ENCODE measurements at places on chromosomes 5 and 9.

GRCh38 chr9:133779081-133779480 is 40.9 kb upstream of the SARDH start:
- no peak for DNase-seq

DNA sequence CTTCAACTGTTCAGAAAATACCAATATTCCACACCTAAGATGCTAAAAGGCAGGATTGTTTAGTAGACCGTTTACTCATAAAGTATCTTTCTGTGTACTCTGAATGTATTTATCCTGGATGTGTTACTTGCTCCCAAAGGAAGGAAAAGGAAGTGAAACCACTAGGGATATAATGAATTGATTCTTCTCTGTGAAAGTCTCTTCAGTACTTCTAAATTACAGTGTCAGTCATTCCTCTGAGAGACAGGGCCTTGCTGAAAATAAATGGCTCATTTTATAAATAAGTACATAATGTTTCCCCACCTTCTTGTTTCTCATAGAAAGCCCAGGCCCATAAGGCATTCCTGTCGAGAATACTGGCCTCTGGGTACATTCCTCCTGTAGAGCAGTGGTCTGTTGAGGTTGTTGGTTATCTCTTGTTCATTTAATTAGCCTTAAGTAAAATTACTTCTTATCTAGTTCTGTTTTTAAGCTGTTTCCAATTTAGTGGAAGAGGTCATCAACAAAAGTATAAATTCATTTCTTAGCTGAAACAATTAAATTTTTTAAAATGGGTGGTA is 1.6 kb downstream of the HAPLN1 start:
- DNase-seq = no peak

DNA sequence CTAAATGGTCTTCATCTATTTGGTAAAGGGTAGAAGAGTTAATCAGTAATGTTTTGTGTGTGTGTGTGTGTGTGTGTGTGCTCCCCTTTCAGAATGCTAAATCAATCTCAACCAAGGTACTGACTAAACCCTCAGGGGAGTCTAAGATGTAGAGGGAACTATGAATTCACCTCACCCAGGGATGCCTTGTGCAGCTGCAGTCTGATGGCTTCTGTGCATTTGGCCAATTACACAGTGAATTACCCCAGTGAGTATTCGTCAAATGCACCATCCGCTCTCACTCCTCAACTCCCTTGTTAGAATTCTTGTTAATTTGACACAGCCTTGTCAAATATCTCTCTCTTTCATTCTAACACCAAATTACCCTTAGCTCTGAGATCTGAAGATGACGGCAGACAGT is 234.6 kb downstream of the GABRB2 start:
- DNase-seq = no peak

DNA sequence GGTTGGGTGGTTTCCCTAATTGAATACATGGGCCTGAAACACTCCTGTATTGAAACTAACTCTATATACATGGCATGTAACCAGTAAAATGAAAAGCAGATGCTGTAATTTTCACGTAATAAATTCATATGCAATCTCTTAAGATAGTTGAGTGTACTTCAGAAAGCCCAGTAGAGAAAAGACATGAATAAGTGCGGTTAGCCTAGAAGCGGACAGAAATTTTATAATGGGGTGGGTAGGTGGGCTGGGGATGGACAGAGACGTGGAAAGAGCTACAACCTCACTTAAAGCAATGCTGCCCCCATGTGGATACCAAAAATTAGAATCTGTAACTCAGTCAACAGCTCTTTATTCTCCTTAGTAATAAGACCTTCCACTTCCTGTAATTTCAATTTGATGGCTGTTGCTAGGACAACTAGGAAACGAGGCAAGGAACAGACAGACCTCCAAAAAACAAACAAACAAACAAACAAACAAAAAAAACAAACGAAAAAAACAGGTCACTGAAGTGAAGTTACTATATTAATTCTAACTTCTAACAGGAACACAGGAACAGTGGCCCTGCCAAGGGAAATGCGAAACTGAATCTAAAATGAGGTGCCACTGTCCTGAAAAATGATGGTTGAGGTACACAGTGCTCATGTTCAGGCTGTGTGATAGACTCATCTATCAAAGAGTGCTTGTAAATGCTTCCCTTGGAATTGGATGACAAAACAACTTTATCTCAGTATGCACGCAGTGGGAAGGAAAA is 103.4 kb upstream of the GNA14 start:
- DNase-seq = peak; percentile 32

GRCh38 chr9:17472126-17472525 is 106.7 kb upstream of the SH3GL2 start:
- no peak for DNase-seq

- DNase-seq = no peak
Measured at GRCh38 chr5:109880907-109881685, 191.4 kb downstream of the MAN2A1 start.

DNA sequence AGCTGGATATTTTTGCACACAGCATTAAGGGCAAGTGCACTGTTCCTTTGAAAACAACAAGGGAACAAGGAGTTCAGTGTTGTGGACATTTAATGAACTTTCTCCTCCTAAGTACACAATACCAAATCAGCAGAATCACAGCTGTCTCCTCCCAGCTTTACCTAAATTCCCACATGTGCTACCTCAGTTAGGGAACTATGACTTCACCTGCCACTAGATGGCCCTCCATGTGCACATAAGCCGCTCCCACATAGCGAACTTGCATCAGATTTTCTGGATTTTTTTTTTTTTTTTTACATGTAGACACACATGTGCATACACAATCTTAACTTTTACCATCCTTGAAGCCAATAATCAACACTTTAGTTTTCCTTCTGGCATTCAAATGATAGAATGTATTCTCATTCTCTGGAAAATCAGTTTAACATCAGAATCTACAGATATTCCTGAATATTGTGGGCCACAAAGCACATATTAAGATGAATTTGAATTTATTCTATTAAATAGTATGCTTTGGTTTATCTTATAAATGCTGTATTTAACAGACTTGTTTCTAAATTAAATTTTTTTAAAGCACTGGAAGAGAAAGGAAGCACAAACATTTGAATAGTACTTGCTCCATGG is 123.6 kb downstream of the PALM2AKAP2 start:
- no peak for DNase-seq

- DNase-seq = peak; percentile 18
Measured at GRCh38 chr9:31372799-31373587, 1011.5 kb upstream of the ACO1 start.

GRCh38 chr9:114170771-114171461 is 15.6 kb downstream of the COL27A1 start:
- no peak for DNase-seq

- no peak for DNase-seq
Measured at GRCh38 chr9:113650207-113651131, 186.9 kb downstream of the RGS3 start.

GRCh38 chr9:37995348-37995737 is 73.7 kb downstream of the SHB start:
- DNase-seq = no peak

DNA sequence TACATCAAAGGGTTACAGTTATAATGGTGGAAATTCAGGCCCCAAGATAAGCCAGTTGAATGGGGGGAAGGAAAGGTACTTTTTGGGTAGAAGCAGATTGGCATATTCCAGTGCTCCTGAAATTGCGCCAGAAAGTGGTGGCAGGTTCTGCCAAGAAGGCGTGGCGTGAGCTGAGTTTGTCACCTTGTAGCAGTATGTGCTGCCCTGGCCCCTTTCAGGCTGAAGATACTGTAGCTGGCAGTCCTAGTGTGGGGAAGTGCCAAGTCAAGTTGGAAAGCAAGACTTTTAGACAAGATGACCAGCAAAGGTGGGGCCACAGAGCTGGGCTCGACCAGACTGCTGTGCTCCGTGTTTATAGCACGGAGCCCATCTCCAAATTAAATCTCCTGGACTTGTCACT is 133.6 kb upstream of the GLRA1 start:
- DNase-seq = no peak

DNA sequence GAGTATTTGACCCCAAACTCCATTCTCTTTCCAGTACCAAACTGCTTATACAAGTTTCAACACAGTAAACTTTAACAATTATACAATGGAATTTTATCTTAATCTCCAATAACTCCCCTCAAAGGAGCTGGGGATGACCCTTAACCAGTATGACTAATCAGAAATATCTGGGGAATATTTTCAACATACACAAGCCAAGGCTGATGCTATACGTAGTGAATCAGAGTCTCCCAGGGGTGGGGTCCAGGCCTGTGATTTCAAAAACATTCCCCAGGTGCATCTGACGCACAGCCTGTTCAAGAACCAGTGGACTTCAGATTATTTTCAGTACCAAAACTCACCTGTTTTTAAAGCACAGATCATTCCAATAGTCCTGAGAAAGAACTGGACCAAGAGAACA is 11.8 kb upstream of the SEMA5A start:
- DNase-seq = no peak

DNA sequence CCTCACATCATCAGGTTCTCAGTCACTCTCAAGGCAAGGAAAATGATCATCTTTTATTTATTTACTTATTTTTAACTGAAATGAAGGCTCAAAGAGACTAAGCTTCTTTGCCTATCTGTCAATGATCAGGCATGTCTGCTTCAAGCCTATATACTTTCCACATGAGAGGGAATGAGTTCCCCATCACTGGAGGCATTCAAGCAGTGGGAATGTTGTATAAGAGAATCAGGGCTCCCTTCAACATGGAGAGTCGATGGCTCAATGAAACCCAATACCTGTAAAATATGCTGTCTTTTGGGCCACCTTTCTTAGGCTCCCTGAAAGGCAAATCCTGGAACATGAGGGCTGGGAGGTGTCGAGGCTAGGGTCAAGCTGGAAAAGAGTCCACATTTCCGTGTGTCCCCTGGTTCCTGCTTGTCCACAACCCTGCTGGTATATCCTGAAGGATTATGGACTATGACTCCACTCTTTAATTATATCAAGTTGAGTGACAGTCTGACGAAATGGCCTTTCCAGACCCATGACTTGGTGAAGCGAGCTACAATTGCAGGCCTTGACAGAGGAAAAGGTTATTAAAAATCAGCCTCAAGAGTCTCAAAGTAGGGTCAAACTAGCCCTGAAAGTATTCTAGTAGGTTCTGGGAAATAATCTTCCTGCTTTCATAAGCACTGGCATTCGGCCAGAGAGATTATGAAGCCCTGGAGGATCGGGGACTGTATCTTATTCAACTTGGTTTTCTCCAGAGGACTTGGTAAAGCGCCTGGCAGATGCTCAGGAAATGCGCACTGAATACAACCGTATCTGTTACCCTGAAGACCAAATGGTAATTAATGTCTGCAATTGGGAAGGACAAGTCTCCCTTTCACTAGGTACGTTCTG is 145.9 kb upstream of the TBC1D2 start:
- DNase-seq = no peak

- no peak for DNase-seq
Measured at GRCh38 chr9:69314547-69314946, 10.5 kb upstream of the ENTREP1 start.

- DNase-seq = no peak
Measured at GRCh38 chr5:141001844-141002604, 35.7 kb downstream of the PCDHAC2 start.

- no peak for DNase-seq
Measured at GRCh38 chr9:25322142-25322541, 356.1 kb downstream of the TUSC1 start.

DNA sequence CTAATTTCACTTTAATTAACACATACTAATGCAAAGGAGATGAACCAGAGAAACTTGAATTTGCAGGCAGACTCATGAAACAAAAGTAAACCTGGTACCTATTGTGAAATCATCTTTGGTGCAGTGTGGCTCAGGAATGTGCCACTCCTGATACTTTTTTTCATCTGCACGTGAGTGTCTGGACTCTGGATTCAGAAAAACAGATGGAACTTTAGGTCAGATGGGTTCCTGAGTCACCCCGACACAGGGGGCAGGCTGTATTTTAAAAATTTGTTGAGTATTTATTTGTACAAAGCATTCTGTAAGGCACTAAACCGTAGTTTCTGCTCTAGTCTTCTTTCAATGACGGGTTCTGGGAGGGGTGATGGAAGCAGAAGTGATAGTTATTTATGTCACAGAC is 52.2 kb upstream of the TUT7 start:
- peak; percentile 55 for DNase-seq

DNA sequence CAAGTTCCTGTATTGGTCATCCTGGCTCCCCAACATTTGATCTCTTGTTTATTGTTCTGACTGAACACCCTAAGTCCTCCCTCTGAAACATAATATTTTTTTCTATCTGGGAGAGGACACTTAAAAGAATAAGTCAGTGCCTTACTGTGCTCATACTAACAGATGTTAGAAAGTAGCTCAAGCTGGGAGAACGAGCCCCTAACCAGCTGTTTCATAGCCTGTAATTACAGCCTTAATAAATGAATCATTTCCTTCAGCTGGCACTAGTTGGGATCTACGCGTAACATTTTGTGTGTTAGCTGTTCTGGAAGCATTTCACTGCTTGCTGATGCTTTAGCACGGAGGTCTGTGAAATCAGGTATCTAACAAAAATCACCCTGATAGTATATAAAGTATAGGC is 345.9 kb upstream of the RIOK2 start:
- peak; percentile 65 for DNase-seq

DNA sequence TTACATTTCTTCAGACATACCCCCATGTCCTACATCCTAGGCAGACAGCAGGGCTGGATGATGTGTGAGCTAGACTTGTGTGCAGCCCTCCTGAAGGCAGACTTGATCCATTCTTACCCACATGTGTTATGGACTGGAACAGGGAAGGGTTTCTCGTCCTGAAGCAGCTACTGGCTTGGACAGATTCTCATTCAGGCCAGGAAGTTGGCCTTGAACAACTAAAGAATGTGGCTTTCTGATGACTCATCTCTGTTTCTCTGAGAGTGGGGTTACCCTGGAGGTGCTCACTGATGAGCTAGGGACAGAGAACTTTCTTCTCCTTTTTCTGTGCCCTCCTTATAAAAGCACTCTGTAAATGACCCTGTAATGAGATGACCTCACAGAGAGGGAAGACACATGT is 246.5 kb downstream of the PCSK5 start:
- peak; percentile 31 for DNase-seq

DNA sequence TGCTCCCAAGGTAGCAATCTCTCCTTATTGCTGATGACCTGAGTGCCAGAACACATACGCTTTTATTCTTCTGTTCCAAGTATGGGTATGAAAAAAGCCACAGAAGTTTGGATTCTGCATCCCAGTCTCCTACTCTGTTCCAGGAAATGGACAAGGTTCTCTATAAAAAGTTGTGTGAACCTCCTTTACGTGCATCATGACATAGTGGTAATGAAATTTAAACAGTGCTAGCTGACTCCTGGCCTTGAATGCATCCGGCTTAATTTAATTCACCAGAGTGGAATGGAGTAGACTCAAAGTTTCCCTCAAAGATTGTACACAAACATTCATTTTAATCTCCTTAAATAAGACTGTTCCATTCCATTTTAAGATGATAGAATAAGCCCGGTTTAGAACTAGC is 68.9 kb downstream of the LURAP1L start:
- DNase-seq = no peak

- no peak for DNase-seq
Measured at GRCh38 chr9:16680975-16681651, 189.4 kb downstream of the BNC2 start.

GRCh38 chr9:137021568-137021978 is 6.5 kb downstream of the ABCA2 start:
- no peak for DNase-seq

Measured in skeletal muscle cell (primary cell).